ENCODE measurements at places on chromosomes 2 and 18.

GRCh38 chr2:69131983-69132675 lies 119.2 kb downstream of the ANTXR1 start:
- H3K36me3 ChIP-seq, result peaks cover 10% of the 10 kb centered on the region
- no peaks in the 10 kb centered on the region for H3K27me3 ChIP-seq
- H3K27ac ChIP-seq, result no peak overlapping the region
- H3K4me3 ChIP-seq, result no peak overlapping the region

- H3K27me3 ChIP-seq, result no peaks in the 10 kb centered on the region
- H3K27ac ChIP-seq, result no peak overlapping the region
- H3K4me1 ChIP-seq, result peaks cover 11% of the 10 kb centered on the region
- no peak for DNase-seq
- no peak overlapping the region for H3K4me3 ChIP-seq
Measured at GRCh38 chr2:203798296-203799087, 69.1 kb upstream of the CTLA4 start.

GRCh38 chr2:46818819-46819218 lies 96.8 kb downstream of the MCFD2 start:
- peaks cover 6% of the 10 kb centered on the region for H3K27me3 ChIP-seq
- H3K4me1 ChIP-seq, result no peaks in the 10 kb centered on the region
- no peak overlapping the region for H3K4me3 ChIP-seq
- H3K36me3 ChIP-seq, result no peaks in the 10 kb centered on the region

DNA sequence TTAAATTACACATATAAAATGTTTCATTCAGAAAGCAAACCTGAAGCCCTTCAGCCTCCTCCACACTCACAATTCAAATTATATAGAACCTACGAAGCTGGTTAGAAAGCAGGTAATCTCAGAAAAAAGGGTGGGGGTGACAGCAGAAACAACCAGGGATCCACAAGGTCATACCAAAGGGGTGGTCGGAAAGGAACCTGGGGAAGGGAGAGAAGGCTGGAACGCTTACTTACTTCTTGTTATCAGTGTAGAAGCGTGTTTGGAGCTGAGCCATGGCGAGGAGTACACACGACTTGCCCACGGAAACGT lies 316 bp downstream of the WDR12 start:
- peaks cover 4% of the 10 kb centered on the region for H3K36me3 ChIP-seq
- H3K4me1 ChIP-seq, result peaks cover 36% of the 10 kb centered on the region
- peak overlapping the region; percentile 98 for H3K27ac ChIP-seq
- H3K27me3 ChIP-seq, result no peaks in the 10 kb centered on the region
- H3K4me3 ChIP-seq, result peak overlapping the region; percentile 68

GRCh38 chr2:219962801-219963200 lies 335.4 kb downstream of the SLC4A3 start:
- H3K27ac ChIP-seq, result no peak overlapping the region
- DNase-seq, result no peak
- no peak overlapping the region for H3K4me3 ChIP-seq

DNA sequence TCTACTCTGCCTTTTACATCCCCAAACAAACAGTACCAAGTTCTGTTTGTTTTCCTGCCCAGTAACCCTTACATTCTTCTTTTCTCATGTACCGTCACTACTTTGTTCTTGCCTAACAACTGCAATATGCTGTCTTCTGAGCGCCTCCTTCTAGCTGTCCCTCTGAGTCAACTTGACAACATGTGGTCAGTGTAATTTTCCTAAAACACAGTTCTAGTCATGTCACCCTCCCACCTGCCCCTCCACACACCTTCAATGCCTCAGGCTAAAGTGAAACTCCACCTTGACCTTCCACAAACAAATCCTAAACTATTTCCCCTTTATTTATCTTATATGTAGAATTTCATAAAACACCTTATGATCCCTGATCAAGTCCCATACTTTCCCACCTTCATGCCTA lies 124.6 kb upstream of the CD302 start:
- H3K27ac ChIP-seq, result no peak overlapping the region
- no peak overlapping the region for H3K4me3 ChIP-seq
- peaks cover 6% of the 10 kb centered on the region for H3K4me1 ChIP-seq
- no peaks in the 10 kb centered on the region for H3K27me3 ChIP-seq

DNA sequence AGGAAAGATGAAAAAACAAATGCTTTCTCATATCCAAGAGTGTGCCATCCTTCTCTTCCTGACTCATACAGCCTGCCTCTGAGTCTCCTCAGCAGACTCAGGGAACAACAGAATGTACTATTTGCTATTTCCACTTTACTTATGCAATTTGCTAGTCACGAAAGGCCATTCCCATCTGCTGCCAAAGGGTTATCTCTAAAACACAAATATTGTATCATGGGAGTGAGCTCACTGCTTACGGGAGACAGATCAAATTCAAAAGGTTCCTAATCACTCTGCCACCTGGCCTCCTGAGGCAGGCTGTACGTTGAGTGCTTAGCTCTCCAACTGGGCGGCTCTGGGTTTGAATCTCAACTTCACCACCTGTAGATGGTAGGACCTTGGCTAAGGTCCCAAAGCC lies 92.0 kb downstream of the GAREM1 start:
- no peak for DNase-seq
- peaks cover 11% of the 10 kb centered on the region for H3K27me3 ChIP-seq
- H3K4me1 ChIP-seq, result no peaks in the 10 kb centered on the region
- H3K4me3 ChIP-seq, result no peak overlapping the region
- no peak overlapping the region for H3K27ac ChIP-seq

DNA sequence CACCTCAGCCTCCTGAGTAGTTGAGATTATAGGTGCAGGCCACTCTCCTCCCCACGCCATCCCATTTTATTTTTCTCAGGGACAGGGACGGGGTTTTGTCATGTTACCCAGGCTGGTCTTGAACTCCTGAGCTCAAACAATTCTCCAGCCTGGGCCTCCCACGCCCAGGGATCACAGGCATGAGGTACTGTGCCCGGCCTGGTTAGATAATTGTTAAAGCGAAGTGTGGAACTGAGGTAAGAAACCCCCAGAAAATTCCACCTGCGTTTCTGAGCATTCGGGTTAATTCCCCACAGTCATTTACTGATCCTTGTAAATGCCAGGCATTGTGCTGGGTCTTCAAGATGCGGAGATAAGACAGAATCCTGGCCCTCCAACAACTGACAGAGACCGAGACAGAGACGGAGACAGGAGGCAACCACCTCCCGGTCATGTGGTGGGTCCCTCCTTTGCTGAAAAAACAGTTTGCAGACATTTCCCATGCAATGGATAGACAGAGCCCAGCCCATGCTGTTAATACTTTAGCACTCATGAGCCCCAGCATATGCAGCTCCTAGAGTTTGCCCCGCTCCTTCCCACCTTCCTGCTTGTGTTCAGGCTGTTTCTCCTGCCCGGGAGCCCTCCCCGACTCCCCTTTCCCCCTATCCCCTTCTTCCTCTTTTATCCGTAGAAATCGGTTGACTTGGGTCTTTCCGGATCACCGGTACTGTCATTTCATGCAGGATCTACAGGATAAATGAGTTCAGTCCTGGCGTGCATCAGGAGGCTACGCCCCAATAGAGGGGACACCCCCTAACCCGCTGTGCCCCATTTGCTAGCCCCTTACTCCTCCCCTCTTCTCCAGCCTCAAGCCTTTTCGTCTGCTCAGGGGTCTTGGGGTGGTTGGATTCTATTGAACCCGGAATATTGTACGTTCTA lies 1.6 kb upstream of the RHOB start:
- H3K27me3 ChIP-seq, result no peaks in the 10 kb centered on the region
- H3K27ac ChIP-seq, result no peak overlapping the region
- no peaks in the 10 kb centered on the region for H3K4me1 ChIP-seq
- H3K36me3 ChIP-seq, result no peaks in the 10 kb centered on the region
- H3K4me3 ChIP-seq, result no peak overlapping the region
- DNase-seq, result no peak

DNA sequence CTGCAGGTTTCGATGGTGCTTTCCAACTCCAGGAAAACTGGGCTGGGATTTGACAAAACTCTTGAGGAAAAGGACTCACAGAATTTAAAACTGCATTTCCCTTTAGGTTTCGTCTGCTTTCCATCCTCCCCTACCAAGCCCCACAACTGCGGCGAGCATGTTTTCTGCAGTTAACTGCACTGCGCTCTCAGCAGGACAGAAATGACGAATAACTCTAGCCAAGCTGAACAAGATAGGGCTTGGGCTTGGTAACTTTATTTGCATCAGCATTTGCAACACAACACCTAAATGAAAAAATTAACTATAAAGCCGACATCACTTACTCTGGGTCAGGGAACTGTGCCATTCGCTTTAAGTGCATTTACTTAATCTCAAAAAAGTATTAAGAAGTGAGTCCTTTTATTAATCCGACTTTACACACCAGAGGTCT lies 669 bp upstream of the PIKFYVE start:
- peaks cover 5% of the 10 kb centered on the region for H3K36me3 ChIP-seq
- peak overlapping the region; percentile 34 for H3K4me3 ChIP-seq
- H3K27ac ChIP-seq, result peak overlapping the region; percentile 94
- no peaks in the 10 kb centered on the region for H3K27me3 ChIP-seq
- peak; percentile 57 for DNase-seq

Measured in DND-41 (cell line).